AG08396 (cell line): ENCODE measurements at places on chromosomes 3 and 15.
A peak's percentile ranks its signal among the peaks of the same experiment; 100 is the strongest.

DNA sequence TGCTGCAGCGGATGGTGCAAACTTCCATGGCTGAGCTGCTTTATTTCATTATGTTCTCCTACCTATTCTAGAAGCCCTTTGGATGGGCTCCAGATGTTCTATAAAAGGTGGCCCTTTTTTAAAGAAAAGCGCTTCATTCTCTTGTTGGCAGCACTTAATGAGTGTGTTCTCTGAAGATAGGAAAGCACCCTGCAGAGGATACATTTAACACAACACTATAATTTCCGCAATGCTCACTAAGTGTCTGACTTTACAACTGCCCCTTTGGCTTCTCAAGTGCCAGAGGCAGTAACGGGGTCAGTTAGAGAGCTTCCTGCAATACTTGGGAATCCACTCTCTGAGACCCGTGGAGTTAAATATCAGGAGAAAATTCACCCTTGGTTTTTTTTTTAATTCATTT is 88.1 kb downstream of the MDFIC2 start:
- no peak for DNase-seq

DNA sequence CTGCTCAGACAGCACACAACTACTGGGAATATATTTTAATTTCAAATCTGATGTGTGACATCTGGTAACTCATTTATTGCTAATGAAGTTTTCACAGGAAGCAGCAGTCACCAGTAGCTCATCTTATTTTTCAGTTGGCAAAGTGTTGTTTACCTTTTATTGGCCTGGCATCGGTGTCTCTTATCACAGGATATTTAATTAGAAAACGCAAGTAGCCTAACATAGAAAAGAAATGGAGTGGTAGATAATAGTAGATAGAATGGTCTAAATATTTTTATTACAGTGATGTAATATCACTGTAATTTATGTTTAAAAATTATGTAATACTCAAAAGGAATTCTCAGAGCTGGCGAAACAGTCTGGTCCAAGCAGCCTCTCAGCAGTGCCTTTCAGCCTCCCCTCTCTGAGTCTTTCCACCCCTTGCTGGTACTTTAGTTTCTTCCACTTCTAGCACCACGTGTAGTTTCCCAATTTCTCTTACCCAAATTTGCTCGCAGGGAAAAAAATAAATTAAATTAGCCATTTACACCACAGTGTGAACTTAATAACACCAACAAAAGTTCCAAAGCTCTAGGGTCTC is 31.9 kb downstream of the AGTR1 start:
- no peak for DNase-seq

DNA sequence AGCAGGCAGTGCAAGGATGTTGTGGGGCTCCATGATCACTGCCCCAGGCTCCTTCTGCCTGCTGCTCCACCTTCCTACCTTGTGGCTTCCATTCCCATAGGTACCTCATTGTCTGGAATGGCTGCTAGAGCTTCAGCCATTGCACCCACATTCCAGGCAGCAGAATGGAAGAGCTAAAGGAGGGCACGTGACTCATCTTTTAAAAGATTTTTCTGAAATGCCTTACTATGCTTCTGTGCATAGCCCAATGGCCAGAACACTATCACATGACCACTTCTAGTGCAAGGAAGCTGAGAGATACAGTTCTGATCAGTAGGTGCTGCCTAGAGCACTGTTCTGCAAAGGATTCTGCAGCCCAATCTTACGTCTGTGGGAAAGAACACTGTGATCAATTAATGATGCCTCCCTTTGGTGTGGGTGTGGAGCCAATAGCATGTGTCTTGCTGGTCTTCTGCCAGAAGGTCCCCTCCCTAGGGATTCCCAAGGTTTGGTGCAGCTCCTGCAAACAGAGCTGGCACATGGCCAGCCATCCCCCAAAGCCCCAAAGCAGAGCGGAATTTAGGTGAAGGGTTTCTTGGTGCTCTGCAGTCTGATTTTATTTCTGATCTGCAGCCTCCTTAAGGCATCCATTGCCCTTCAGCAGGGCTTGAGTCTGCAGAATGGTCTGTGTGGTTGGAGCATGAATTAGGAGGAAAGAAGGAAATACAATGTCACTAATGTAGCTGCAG is 34.4 kb downstream of the SPSB4 start:
- DNase-seq, result no peak

- DNase-seq, result no peak
Observed at GRCh38 chr3:70821602-70822001, 509.2 kb upstream of the MDFIC2 start.

DNA sequence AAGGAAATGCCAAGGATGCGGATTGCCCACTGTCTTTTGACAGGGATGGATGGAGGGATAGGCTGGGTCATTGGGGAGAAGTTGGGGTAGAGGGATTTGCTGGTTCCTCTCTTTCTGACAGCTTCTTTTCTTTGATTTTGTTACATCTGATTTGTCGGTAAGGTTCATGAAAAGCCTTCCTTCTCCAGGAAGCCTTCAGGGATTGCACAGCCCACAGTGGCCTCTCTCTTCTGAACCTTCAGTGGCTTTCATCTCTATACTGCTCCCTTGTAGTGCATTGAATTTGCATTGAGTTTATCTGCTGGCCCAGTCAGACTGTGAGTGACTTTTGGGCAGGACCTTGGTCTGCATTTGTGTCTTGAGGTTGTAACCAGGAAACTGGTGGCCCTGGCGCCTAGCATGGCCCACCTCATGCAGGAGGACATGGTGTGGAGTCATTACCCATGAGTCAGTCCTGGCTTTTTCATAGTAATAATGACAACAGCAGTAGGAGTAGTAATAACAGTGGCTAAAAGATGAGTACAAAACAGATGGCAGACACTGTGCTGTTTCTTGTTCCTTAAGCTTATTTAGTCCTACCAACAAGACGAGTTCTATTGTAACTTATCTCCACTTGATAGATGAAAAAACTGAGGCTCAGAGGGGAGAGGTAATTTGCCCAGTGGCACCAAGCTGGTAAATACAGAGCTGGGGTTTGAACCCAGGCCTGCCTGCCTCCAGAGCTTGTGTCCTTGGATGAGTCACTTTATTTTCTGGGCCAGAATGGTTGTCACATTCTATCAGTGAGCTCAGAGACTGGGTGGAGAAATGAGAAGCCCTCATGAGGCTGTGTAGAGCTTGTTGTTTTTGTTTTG is 28.4 kb downstream of the SMAD6 start:
- peak; percentile 53 for DNase-seq

DNA sequence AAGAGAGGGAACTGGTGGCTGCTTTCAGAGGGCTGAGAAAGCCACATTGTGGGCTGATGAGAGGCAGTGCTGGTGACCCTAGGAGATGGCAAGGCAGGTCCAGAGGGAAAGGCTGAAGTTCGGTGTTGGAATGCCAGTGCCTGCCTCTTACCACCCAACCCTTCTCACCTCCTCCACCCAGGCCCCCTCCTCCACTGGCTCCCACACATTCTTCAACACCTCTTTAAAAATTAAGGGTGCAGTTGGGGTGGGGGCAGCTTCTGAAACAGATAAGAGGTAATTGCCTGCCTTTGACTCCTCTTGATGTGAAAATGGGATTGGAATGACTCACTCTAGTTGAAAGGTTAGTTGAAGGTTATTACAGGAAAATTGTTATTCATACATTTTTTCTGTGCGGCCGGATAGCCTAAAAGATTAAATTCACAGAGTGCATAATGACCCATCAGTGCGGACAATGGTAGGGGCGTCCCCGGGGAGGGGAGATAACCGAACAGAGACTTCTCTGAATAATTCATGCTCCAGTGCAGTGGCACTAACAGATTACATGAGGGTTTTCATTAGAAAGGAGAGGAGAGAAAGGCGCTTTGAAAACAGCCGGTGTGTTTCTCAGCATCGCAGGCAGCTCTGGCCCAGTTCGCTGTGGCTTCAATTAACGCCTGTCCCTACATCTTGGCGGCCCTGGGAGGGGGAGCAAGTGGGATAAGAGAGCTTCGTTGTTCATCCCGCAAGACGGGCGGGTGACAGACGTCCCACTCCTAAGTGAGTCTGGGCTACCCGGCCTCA is 212.4 kb downstream of the TLE3 start:
- no peak for DNase-seq

DNA sequence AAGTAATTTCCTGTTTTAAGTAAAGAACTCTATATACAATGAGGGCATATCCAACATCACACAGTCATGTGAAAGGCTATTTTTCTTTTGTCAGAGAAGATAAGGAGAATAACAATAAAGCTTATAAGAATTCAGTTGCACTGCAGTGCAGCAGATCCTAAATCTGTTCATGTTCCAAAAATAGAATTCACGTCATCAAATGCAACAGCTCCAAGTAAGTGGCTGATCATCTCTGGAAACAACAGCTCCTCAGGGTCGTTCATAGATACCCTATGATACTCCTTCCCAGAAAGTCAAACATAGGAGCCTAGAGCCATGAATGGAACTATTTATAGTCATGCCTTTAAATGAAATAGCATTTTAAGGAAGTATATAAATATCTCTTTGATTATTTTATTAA is 100.2 kb downstream of the FMN1 start:
- DNase-seq, result peak; percentile 12

GRCh38 chr15:73034221-73034620 is 18.0 kb upstream of the NEO1 start:
- no peak for DNase-seq

GRCh38 chr3:53065841-53066480 is 20.1 kb upstream of the SFMBT1 start:
- DNase-seq, result no peak

DNA sequence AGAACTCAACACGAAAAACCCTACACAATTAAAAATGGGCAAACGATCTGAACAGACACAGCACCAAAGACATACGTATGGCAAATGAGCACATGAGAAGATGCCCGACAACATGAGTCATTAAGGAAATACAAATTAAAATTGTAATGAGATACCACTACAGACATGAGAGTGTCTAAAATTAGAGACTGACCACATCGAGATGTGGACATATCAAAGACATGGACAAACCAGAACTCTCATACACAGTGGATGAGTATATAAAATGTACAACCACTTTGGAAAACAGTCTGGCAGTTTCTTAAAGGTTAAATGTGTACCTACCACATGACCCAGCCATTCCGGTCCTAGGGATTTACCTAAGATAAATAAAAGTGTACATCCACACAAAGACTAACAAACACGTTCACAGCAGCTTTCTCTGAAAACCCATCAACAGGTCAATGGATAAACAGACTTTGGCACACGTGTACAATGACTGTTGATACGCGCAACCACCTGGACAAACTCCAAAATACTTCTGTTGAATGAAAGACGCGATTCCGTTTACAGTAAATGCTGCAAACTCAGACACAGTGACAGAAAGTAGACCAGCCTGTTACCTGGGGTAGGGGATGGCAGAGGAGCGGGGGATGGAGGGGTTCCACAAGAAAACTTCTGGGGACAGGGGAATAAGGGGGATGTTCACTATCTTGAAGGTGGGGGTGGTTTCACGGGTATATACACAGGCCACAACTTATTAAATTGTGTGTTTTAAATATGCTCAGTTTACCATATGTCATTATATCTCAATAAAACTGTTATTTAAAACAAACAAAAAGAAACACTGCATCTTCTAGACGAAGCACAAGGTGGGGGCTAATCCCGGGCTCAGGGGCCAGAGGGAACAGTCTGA is 2.1 kb downstream of the TNK2 start:
- DNase-seq, result peak; percentile 55

- peak; percentile 41 for DNase-seq
Observed at GRCh38 chr15:41160639-41161315, 44.7 kb upstream of the INO80 start.
